ENCODE measurements at places on chromosomes 7 and 10. TPM values are rescaled to one million over a fixed set of nuclear protein-coding genes. Genes with fewer than 3 reads are reported as not detected.

SH2D4B gene
- total RNA-seq, result not detected

ANKRD2 gene
- not detected for total RNA-seq

THSD7A gene
- total RNA-seq, result not detected

CNTNAP2 gene
- total RNA-seq, result not detected
